ENCODE measurements at places on chromosomes 7 and 10.

DNA sequence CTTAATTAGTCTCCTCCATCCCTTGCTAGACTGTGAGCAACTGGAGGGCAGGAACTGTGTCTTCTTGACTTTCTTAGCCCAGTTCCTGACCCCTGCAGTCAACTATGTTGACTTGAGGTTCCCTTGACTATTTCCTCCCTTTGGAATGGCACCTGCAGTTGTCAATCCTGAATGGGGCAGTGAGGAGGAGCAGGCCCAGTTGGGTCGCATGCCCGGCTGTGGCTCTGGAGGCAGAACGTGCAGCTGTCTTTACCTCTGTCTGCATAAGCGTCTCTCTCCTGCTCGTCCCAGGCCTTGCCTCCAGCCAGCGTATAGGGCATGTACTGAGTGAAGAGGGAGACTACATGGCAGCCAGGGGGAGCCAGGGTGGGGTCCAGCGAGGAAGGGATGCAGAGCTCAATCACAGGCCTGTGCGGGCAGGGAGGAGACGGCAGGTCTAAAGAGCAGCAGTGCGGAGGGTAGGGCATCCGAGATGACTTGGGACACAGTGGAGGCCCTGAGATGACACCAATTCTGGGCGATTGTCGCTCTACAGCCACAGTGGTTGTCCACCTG lies 26.8 kb downstream of the PYROXD2 start:
- H3K27ac ChIP-seq, result no peak overlapping the region
- H3K4me1 ChIP-seq, result peaks cover 13% of the 10 kb centered on the region
- H3K36me3 ChIP-seq, result peaks cover 1% of the 10 kb centered on the region
- no peak overlapping the region for H3K4me3 ChIP-seq
- no peak for DNase-seq

DNA sequence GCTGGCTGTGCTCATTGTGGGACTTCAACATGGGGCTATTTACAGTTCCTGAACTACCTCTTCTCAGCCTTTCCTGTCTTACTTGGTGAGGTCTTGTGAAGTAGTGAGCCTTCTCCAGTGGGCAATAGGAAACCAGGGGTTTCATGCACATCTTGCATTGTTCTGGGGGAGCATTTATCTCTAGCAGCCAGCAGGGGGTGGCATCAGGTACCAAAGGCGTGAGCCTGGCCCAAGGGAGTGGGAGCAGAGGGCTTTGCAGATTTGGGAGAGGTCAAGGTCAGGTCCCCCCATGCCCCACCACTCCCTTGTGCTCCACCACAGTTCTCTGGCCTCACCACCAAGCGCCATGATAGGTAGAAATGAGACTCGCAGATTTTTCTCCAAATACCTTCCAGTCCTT lies 85.4 kb upstream of the NPTX2 start:
- H3K4me1 ChIP-seq, result no peaks in the 10 kb centered on the region
- no peaks in the 10 kb centered on the region for H3K27me3 ChIP-seq
- no peak for DNase-seq
- H3K4me3 ChIP-seq, result no peak overlapping the region
- no peak overlapping the region for H3K27ac ChIP-seq

DNA sequence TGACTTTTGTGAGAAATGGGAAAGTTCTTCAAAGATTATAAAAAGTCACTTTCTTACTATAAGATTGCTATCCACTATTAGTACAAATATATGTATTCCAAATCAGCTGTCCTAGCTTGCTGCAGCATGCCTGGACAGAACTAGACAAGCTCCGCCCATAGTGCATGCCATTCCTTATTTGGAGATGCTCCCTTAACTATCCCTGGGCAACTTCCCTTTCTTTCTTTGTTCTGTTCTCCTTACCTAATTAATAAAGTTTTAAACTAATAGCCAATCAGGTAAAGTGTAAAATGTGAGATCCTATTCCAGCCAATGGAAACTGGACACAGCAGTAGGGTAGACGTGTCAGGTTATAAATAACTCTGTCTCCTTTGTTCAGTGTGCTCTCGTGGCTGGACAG lies 281.9 kb downstream of the CAMK1D start:
- peaks cover 29% of the 10 kb centered on the region for H3K4me1 ChIP-seq
- no peak overlapping the region for H3K4me3 ChIP-seq
- DNase-seq, result no peak

DNA sequence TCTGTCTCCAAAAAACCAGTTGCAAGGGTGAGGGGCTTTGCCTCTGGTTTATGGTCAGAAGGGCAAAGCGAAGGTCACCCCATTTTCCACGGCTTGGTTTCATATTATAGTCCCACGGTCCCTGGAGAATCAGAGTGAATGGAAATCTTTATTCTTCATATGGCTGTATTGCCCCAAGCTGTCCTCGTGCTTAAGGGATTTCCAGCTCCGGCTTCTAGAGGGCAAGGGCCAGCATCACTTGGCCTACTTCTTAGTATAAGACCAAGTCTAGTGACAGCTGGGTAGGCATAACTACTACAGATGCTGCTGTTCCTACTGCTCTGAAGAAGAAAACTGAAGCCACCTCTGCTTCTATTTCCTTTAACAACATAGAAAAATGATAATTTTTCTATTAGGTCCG lies 63.2 kb downstream of the PARP12 start:
- H3K4me1 ChIP-seq, result peaks cover 2% of the 10 kb centered on the region
- no peak for DNase-seq
- no peak overlapping the region for H3K27ac ChIP-seq
- no peaks in the 10 kb centered on the region for H3K27me3 ChIP-seq

GRCh38 chr7:38673795-38674194 lies 42.6 kb upstream of the AMPH start:
- H3K4me1 ChIP-seq, result peaks cover 18% of the 10 kb centered on the region
- H3K27ac ChIP-seq, result no peak overlapping the region
- no peaks in the 10 kb centered on the region for H3K36me3 ChIP-seq
- H3K27me3 ChIP-seq, result peaks cover 6% of the 10 kb centered on the region

- H3K4me1 ChIP-seq, result no peaks in the 10 kb centered on the region
- H3K27ac ChIP-seq, result no peak overlapping the region
- DNase-seq, result no peak
- no peaks in the 10 kb centered on the region for H3K36me3 ChIP-seq
- H3K27me3 ChIP-seq, result peaks cover 4% of the 10 kb centered on the region
Observed at GRCh38 chr10:79436066-79436849, 9.2 kb downstream of the ZCCHC24 start.

- no peak for DNase-seq
- no peaks in the 10 kb centered on the region for H3K27me3 ChIP-seq
- H3K36me3 ChIP-seq, result no peaks in the 10 kb centered on the region
- H3K4me3 ChIP-seq, result no peak overlapping the region
Observed at GRCh38 chr7:71473366-71473967, 341.5 kb downstream of the GALNT17 start.

- H3K4me1 ChIP-seq, result no peaks in the 10 kb centered on the region
- H3K36me3 ChIP-seq, result no peaks in the 10 kb centered on the region
- no peak overlapping the region for H3K27ac ChIP-seq
- H3K27me3 ChIP-seq, result peaks cover 33% of the 10 kb centered on the region
- H3K4me3 ChIP-seq, result no peak overlapping the region
Observed at GRCh38 chr10:30639946-30640786, 10.6 kb upstream of the LYZL2 start.

DNA sequence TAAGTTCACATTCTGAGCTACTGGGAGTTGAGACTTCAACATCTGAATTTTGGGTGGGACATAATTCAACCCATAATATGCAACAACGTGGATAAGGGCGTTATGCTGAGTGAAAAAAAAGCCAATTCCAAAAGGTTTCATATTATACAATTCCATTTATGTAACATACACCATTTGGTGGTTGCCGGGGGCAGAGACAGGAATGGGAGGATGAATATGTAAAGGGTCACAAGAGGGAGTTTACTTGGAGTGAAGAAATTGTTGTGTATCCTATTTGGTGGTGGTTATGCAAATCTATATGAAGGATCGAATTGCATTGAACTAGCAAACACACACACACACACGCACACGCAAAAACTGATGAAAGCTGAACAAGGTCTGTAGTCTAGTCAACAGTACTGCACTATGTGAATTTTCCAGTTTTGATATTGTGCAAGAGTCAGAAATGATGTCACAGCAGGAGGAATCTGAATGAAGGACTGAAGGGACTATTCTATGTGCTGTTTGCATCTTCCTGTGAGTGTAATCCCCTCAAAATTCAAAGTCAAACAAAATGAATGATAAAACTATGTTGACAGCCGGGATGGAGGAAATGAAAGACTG lies 249.2 kb upstream of the HABP2 start:
- no peak overlapping the region for H3K4me3 ChIP-seq
- no peak for DNase-seq
- no peaks in the 10 kb centered on the region for H3K36me3 ChIP-seq
- H3K27ac ChIP-seq, result no peak overlapping the region
- peaks cover 16% of the 10 kb centered on the region for H3K4me1 ChIP-seq

DNA sequence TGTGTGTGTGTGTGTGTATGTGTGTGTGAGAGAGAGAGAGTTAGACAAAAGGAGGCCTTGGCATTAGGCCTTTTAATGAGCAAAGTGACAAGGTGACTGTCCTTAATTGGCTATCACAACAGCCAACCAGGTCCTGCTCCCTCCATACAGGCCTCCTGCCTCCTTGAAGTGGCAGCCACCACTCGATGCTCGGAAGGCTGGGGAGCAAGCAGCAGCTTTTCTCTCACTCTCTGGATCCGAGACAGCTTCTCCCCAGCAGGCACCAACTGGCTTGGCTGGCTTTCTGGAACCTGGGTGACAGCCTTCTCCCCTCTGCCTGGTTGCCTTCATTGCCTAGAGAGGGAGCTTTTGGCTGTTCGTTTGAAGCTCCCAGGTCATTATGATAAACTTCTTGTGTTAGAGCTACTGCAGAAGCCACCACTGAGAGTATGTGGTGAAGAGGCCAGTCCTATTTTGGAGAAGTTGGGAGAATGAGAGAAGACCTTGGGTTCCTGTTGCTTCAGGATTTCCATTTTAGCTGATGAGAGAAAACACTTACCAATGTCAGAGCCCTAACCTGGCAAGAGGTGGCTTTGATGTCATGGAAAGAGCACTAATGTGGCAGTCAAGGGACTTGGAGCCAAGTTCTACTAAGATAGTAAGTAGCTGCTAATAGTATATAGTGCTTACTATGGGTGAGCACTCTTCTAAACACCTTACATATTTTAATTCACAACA lies 37.6 kb downstream of the RPS24 start:
- no peak overlapping the region for H3K4me3 ChIP-seq
- H3K36me3 ChIP-seq, result no peaks in the 10 kb centered on the region
- H3K4me1 ChIP-seq, result no peaks in the 10 kb centered on the region
- H3K27me3 ChIP-seq, result no peaks in the 10 kb centered on the region
- H3K27ac ChIP-seq, result no peak overlapping the region

- no peaks in the 10 kb centered on the region for H3K36me3 ChIP-seq
- no peak overlapping the region for H3K4me3 ChIP-seq
- peaks cover 42% of the 10 kb centered on the region for H3K4me1 ChIP-seq
- no peak overlapping the region for H3K27ac ChIP-seq
- no peaks in the 10 kb centered on the region for H3K27me3 ChIP-seq
- DNase-seq, result no peak
Observed at GRCh38 chr7:69654381-69654780, 56.1 kb downstream of the AUTS2 start.

DNA sequence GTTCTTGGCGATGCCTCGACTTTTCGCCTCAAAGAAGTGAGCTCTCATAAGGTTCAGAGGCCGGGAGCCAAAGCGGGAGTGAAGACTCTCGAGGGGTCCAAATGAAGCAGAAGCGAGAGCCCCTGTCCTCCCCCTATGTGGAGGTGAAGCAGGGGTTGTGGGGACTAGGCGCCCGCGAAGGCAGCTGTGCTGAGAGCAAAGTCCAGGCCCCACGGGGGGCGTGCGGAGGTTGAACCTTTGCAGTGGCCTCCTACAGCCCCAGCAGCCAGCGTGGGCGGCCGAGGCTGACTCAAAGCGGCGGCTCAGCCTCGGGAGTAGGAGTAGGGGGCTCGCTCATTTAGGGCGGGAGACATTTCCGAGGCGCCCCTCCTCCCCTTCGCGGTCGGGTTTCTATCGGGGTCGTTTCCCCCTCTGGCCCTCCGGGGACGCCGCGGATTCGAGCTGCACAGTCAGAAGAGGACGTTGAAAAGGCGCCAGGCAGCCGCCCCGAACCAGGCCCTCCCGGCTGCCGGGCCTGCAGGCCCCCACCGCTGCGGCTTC lies 553 bp upstream of the ADD3 start:
- H3K4me1 ChIP-seq, result peaks cover 50% of the 10 kb centered on the region
- peaks cover 5% of the 10 kb centered on the region for H3K36me3 ChIP-seq
- no peaks in the 10 kb centered on the region for H3K27me3 ChIP-seq

GRCh38 chr10:88996927-88997326 lies 6.3 kb downstream of the FAS start:
- peak overlapping the region; percentile 0 for H3K4me3 ChIP-seq
- H3K36me3 ChIP-seq, result no peaks in the 10 kb centered on the region

GRCh38 chr7:149770728-149771636 lies 2.4 kb downstream of the ZNF467 start:
- peak overlapping the region; percentile 80 for H3K4me3 ChIP-seq
- no peak for DNase-seq
- H3K4me1 ChIP-seq, result no peaks in the 10 kb centered on the region

DNA sequence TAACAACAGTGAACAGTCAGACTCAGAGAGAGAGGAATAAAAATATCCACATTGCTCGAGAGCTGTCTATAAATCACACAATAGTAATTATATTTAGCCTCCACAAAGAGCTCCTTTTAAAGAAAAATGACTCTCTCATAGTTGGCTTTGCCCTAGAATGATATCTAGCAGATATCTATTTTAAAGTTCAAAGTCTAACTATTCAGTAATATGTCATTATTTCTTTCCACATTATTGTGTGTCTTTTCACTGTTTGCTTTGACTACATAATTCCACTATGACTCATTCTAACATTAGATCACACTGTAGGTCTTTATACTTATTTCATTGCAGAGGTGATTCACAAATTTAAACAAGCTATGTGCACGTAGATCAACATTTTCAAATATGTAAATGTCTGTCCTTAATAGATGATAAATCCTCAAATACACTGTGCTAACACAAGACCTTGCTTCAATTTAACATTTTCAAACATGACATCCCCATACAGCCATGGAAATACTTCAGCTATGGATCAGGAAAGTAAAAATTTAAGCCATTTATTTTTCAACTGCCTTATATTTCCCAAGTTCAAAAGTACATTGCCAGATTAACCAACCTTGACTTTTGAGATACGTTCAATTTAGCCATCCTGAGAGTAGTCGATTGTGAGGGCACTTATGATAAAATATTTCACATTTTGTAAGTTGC lies 99.9 kb upstream of the AKR1E2 start:
- peaks cover 2% of the 10 kb centered on the region for H3K27me3 ChIP-seq
- H3K27ac ChIP-seq, result no peak overlapping the region
- no peak overlapping the region for H3K4me3 ChIP-seq
- no peaks in the 10 kb centered on the region for H3K4me1 ChIP-seq
- no peaks in the 10 kb centered on the region for H3K36me3 ChIP-seq

DNA sequence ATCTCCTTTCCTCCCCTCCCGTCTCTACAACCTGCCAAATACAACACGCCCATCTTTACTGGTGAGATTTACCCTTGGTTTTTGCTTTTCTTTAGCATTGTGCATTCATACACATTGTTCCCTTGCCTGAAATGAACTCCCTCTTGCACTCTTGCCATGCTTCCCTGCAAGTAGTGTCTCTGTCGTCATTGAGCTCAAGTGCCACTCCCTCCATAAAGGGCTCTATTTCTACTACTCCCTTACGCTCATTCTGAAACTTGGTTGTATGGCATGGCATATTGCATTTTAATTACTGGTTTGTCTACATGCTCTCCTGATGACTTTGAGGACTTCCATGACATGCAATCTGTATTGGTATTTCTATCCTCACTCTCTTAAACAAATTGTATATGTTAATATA lies 242.7 kb downstream of the THSD7A start:
- no peaks in the 10 kb centered on the region for H3K27me3 ChIP-seq
- H3K4me3 ChIP-seq, result no peak overlapping the region
- H3K4me1 ChIP-seq, result no peaks in the 10 kb centered on the region
- no peak for DNase-seq
- no peak overlapping the region for H3K27ac ChIP-seq
- no peaks in the 10 kb centered on the region for H3K36me3 ChIP-seq
